ENCODE measurements at places on chromosomes 6 and 20. TPM values are rescaled to one million over a fixed set of nuclear protein-coding genes. Genes with fewer than 3 reads are reported as not detected.
A peak's percentile ranks its signal among the peaks of the same experiment; 100 is the strongest.

DNA sequence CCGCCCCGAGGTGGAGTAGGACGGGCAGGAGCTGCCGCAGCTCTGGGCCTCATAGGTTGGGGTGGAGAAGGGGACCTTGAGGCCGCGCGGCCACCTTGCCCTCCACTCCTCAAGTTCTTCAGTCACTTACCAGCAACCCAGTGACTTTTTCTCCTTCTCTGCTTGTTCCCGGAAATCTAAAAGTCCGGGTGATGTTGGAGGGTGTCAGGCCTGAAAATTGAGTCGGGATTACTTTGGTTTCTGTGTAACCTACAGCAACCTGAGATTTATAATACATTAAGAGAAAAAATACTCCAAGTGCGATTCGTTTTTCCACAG, 338 bp downstream of the RWDD1 start:
- H3K4me1 ChIP-seq, result peaks cover 54% of the 10 kb centered on the region
- peak overlapping the region; percentile 84 for H3K27ac ChIP-seq
- peak overlapping the region; percentile 97 for H3K4me3 ChIP-seq

GRCh38 chr6:156807028-156807427, 29.9 kb downstream of the ARID1B start:
- no peak overlapping the region for H3K4me3 ChIP-seq
- H3K36me3 ChIP-seq, result peaks cover 9% of the 10 kb centered on the region
- DNase-seq, result no peak
- no peaks in the 10 kb centered on the region for H3K27me3 ChIP-seq
- H3K27ac ChIP-seq, result no peak overlapping the region

DNA sequence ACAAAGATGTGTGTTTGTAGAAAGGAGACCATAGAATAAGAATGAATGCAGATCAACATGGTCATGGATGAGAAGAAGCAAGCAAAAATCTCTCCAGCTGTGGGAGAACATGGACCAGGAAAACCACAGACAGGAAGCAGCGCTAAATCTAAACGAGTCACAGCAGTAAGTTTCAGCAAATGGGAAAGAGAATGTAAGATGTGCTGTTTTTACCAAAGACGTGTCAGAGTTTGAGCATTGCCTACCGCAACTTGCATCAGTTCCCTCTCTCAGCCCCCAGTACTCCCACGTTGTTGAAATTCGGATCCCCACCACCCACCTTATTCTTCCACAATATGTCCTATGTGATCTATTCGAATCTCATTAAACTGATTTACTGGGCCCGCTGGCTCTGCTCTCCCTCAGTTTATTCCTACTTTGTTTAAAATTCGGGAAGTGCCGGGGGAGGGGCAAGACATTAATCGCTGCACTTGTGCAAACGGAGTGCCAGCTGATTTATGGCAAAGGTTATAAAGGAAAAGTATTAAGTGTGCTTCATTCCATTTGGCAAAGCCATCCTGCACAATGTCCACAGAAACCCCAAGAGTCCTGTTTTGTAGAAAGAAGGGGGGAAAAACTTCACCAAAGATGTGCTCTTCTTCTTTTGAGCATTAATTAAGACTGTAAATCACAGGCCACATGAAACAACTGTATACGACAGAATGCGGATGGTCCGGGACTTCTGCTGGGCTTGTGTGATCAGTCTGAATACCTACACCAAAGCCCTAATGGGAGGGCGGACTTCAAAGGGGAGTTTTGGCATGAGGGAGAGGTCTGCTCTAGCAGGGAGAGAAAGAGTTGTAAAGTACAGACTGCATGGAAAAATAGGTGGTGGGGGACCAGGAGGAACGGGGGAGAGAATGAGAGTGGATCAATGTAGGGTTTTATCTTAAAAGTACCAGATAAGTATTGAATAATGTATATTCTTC, 59.1 kb upstream of the PRDM1 start:
- H3K27ac ChIP-seq, result no peak overlapping the region
- peaks cover 10% of the 10 kb centered on the region for H3K27me3 ChIP-seq
- H3K4me3 ChIP-seq, result no peak overlapping the region
- H3K4me1 ChIP-seq, result peaks cover 8% of the 10 kb centered on the region
- DNase-seq, result no peak

DNA sequence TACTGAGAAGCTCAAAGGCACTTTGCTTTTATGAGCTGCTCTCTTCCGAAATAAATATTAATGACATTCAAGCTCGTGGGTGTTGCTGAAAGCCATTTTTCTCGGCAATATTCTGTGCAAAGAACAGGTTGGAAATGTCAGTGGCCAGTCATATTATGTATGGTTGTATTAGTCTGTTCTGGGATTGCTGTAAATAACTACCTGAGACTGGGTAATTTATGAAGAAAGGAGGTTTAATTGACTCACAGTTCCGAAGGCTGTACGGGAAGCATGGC, 32.1 kb downstream of the TUBB2B start:
- H3K27me3 ChIP-seq, result peaks cover 4% of the 10 kb centered on the region
- H3K4me1 ChIP-seq, result no peaks in the 10 kb centered on the region
- no peak overlapping the region for H3K27ac ChIP-seq
- H3K36me3 ChIP-seq, result no peaks in the 10 kb centered on the region
- H3K4me3 ChIP-seq, result no peak overlapping the region

- H3K27ac ChIP-seq, result no peak overlapping the region
- H3K4me1 ChIP-seq, result peaks cover 24% of the 10 kb centered on the region
- peaks cover 68% of the 10 kb centered on the region for H3K27me3 ChIP-seq
- DNase-seq, result peak; percentile 54
These were observed 207.9 kb downstream of the MYLK4 start for GRCh38 chr6:2542858-2543218.

- no peaks in the 10 kb centered on the region for H3K36me3 ChIP-seq
- no peak for DNase-seq
These were observed 27.1 kb upstream of the NRN1 start for GRCh38 chr6:6033858-6034257.

GRCh38 chr6:45643126-45643525, 265.4 kb upstream of the SUPT3H start:
- no peak for DNase-seq
- no peak overlapping the region for H3K27ac ChIP-seq
- no peaks in the 10 kb centered on the region for H3K27me3 ChIP-seq

- no peak overlapping the region for H3K27ac ChIP-seq
- no peak overlapping the region for H3K4me3 ChIP-seq
These were observed 28.6 kb downstream of the CDS2 start for GRCh38 chr20:5155404-5155803.

GRCh38 chr6:113623129-113623528, 234.0 kb upstream of the MARCKS start:
- H3K36me3 ChIP-seq, result no peaks in the 10 kb centered on the region
- no peak overlapping the region for H3K4me3 ChIP-seq
- no peak for DNase-seq
- peaks cover 16% of the 10 kb centered on the region for H3K4me1 ChIP-seq
- H3K27me3 ChIP-seq, result peaks cover 11% of the 10 kb centered on the region
- H3K27ac ChIP-seq, result no peak overlapping the region

DNA sequence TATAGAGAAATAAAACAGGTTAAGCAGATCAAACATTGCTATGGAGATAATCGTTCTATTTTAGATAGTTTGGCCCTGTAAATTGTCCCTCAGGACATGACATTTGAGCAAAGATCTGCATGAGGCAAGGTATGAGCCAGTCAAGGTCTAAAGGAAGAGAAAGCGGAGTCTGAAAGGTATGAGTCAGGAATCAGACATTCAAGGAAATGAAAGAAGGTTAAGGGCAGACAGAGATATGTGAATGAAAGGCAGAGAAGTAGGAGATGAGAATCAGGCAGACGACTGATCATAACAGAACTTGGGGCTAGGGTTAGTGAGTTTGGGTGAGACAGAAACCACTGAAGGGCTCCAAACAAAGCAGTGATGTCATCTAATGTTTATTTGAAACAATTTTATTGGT, 775.8 kb downstream of the MAFB start:
- no peaks in the 10 kb centered on the region for H3K27me3 ChIP-seq
- H3K36me3 ChIP-seq, result no peaks in the 10 kb centered on the region
- H3K4me3 ChIP-seq, result no peak overlapping the region
- DNase-seq, result no peak

GRCh38 chr6:116041934-116042333, 18.8 kb downstream of the FRK start:
- peaks cover 12% of the 10 kb centered on the region for H3K27me3 ChIP-seq
- H3K36me3 ChIP-seq, result no peaks in the 10 kb centered on the region
- no peaks in the 10 kb centered on the region for H3K4me1 ChIP-seq
- H3K4me3 ChIP-seq, result no peak overlapping the region
- no peak for DNase-seq
- no peak overlapping the region for H3K27ac ChIP-seq

DNA sequence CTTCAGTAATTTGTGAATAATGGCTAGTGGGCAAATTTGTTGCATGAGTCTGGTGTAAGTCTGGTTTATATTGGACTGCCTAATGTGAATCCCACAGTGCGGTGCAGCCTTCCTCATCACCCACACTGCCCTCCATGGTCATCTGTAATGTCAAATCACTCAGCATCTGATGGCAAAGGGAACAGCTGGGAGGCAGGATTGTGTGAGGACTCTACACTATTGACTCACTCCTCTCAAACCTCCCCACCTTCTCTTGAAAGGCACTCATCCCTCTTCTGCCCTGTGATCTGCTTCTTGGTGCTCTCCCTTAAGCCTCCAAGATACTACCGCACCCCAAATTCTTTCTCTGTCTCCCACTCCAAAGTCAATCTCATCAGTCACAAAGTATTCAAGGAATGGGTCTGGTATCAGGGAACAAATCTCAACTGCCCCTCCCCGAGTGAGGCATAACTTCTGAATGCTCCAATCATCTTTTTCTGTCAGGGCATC, 146.0 kb upstream of the BEND6 start:
- H3K36me3 ChIP-seq, result no peaks in the 10 kb centered on the region
- H3K27me3 ChIP-seq, result no peaks in the 10 kb centered on the region
- no peak for DNase-seq
- no peak overlapping the region for H3K27ac ChIP-seq

The BTN1A1 gene
- not detected for total RNA-seq

The LRFN2 gene
- total RNA-seq, result not detected

The POU5F1 gene
- 0.52 TPM for total RNA-seq

The OXT gene
- not detected for total RNA-seq

The NKX2-2 gene
- total RNA-seq, result not detected

The MAP7 gene
- total RNA-seq, result 1.3 TPM

The COL20A1 gene
- not detected for total RNA-seq

The SLC22A2 gene
- total RNA-seq, result not detected

The TNFRSF6B gene
- not detected for total RNA-seq

The ID1 gene
- total RNA-seq, result 0.90 TPM

The SDCBP2 gene
- total RNA-seq, result 4.4 TPM

Data from activated CD4-positive, alpha-beta memory T cell treated with anti-CD3 and anti-CD28 coated beads for 36 hours (primary cell).